ENCODE measurements at places on chromosomes 4 and X. TPM values are rescaled to one million over a fixed set of nuclear protein-coding genes. Genes with fewer than 3 reads are reported as not detected.
A peak's percentile ranks its signal among the peaks of the same experiment; 100 is the strongest.

GRCh38 chr4:123510221-123510620, 113.6 kb downstream of the SPRY1 start:
- no peaks in the 10 kb centered on the region for H3K27me3 ChIP-seq
- no peak overlapping the region for H3K4me3 ChIP-seq
- H3K27ac ChIP-seq = no peak overlapping the region
- peaks cover under 1% of the 10 kb centered on the region for H3K4me1 ChIP-seq
- H3K36me3 ChIP-seq = no peaks in the 10 kb centered on the region

DNA sequence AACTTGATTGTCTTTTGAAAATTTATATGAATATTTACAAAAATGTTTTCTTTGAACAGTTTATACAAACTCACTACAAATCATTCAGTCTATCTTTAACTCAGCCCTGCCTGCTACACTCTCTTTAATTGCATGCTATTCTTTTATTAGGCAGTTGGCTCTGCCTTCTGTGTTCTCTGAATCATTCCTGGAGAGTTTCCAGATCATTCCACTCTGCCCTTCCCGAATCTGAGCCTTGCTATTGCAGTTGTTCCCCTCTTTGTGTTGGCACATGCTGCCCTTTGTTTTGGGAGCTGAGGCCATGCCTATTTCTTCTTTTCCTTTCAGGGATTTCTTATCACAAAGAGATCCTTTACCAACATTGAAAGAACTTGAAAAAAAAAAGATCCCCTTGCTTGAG, 8.7 kb upstream of the TECRL start:
- no peak overlapping the region for H3K27ac ChIP-seq
- no peaks in the 10 kb centered on the region for H3K36me3 ChIP-seq
- no peaks in the 10 kb centered on the region for H3K4me1 ChIP-seq
- DNase-seq = no peak

DNA sequence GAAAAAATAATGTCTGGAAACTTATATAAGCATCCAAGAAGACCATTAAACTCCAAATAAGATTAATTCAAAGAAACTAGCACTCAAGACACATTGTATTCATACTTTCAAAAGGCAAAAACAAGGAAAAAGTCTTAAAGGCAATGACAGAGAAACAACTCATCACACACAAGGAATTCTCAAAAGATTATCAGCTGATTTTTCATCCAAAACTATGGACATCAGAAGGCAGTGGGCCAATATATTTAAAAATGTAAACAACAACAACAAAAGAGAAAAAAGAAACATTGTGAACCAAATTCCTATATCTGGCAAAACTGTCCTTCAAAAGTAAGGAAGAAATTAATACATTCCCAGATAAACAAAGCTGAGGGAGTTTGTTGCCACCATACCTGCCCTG, 711.4 kb upstream of the GALNTL6 start:
- H3K27ac ChIP-seq = no peak overlapping the region
- H3K27me3 ChIP-seq = no peaks in the 10 kb centered on the region
- DNase-seq = no peak
- H3K4me3 ChIP-seq = no peak overlapping the region

DNA sequence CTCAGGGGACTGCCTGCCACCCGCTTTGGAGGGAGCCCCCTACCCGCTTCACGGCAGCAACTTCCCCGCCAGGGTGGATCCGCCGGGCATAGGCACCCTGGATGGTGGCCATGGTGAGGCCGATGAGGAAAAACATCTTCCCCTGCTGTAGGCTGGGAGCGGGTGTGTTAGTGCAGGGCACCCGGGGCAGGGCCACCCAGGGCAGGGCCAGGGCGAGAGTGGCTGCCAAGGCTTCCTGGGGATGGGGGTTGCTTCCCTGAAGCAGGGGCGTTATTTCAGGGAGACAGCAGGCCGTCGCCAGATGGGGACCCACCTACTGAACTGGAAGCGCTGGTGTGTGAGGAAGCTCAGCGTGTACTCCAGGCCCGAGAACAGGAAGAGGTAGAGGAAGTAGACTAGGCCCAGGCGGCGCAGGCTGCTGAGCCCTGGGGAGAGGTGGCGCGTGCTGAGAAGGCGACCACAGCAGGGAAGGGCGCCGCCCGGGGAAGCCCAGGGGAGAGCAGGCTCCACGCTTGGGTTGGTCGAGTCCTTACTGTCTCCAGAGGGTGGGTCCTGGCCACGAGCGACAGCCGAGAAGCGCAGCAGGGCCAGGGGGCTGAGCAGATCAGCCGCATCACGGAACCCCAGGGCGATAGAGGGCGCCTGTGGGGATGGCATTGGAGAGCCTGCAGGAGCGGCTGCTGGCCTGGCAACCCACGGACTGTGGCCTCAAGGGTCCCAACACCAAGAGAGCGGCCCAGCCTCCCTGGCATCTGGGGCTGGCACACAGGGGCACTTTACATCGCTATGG, 31.5 kb downstream of the NOP14 start:
- peak overlapping the region; percentile 94 for H3K27ac ChIP-seq
- no peak overlapping the region for H3K4me3 ChIP-seq
- H3K36me3 ChIP-seq = peaks cover 54% of the 10 kb centered on the region

GRCh38 chr4:156884183-156884582, 87.4 kb downstream of the PDGFC start:
- H3K36me3 ChIP-seq = no peaks in the 10 kb centered on the region
- no peaks in the 10 kb centered on the region for H3K27me3 ChIP-seq
- H3K4me1 ChIP-seq = peaks cover 3% of the 10 kb centered on the region

- H3K36me3 ChIP-seq = no peaks in the 10 kb centered on the region
- DNase-seq = no peak
- no peak overlapping the region for H3K4me3 ChIP-seq
- peaks cover 31% of the 10 kb centered on the region for H3K4me1 ChIP-seq
Observed at GRCh38 chr4:53541577-53542206, 49.6 kb downstream of the LNX1 start.

DNA sequence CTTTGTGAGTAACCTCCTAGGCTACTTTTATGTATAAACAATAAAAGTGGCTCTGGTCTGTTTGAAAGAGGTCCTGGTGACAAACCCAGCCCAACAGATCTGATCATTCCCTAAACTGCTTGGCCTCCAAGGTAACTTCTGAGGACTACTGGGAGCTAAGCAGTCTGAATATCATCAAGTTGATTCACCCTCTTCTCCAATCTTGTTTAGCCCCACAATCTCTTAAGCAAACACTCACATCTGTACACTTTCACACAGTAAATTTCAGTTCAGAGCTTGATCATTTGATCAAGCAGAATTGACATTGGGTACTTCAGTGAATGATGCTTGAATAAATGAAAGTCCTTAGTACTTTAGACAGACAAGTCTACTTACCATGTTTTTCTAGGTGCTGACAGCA, 74.7 kb downstream of the HCCS start:
- H3K4me1 ChIP-seq = no peaks in the 10 kb centered on the region
- no peak overlapping the region for H3K4me3 ChIP-seq
- DNase-seq = no peak
- H3K27me3 ChIP-seq = no peaks in the 10 kb centered on the region
- H3K27ac ChIP-seq = no peak overlapping the region

- H3K36me3 ChIP-seq = no peaks in the 10 kb centered on the region
- H3K27ac ChIP-seq = no peak overlapping the region
- H3K27me3 ChIP-seq = no peaks in the 10 kb centered on the region
- H3K4me1 ChIP-seq = no peaks in the 10 kb centered on the region
Observed at GRCh38 chrX:111114806-111115205, 18.8 kb downstream of the PAK3 start.

- H3K27ac ChIP-seq = no peak overlapping the region
- H3K4me3 ChIP-seq = no peak overlapping the region
- H3K27me3 ChIP-seq = no peaks in the 10 kb centered on the region
- H3K36me3 ChIP-seq = no peaks in the 10 kb centered on the region
- H3K4me1 ChIP-seq = peaks cover 5% of the 10 kb centered on the region
Observed at GRCh38 chrX:87515836-87516235, 1.8 kb upstream of the KLHL4 start.

GRCh38 chr4:27928761-27929540, 1068.3 kb downstream of the STIM2 start:
- H3K4me3 ChIP-seq = no peak overlapping the region
- no peaks in the 10 kb centered on the region for H3K36me3 ChIP-seq
- no peak overlapping the region for H3K27ac ChIP-seq
- no peak for DNase-seq
- H3K4me1 ChIP-seq = no peaks in the 10 kb centered on the region

GRCh38 chr4:21697583-21697982, 251.0 kb downstream of the KCNIP4 start:
- no peak overlapping the region for H3K4me3 ChIP-seq
- no peak overlapping the region for H3K27ac ChIP-seq
- DNase-seq = no peak
- H3K36me3 ChIP-seq = no peaks in the 10 kb centered on the region
- H3K4me1 ChIP-seq = no peaks in the 10 kb centered on the region

DNA sequence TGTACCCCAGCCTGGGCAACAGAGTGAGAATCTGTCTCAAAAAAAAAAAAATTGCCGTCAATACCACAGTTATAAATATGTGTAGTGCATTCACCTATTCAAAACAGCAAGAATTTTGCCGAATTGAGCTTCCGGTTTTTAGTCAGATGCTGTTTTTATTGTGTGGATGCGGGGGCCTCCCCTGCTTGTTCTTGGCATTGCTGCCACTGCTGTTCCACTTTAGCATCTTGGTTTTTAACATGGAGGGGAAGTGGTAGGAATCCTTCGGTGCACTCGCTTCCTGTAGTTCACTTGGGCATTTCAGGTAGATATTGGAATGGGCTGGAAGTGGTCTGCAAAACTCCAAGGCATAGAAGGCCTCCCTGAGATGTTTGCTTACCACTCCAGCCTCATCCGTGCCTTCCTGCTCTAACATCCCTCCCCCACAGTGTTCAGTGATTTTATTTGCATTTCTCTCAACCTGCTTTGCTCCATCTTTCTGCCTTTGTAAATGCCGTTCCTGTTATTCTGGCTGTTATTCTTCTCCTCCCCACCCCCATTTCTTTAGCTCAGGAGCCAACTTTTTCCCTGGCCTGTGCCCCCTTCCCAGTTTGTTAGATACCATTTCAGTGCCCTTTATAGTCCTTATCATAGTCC, 25.5 kb downstream of the MOB1B start:
- H3K27me3 ChIP-seq = no peaks in the 10 kb centered on the region
- no peaks in the 10 kb centered on the region for H3K36me3 ChIP-seq
- no peak overlapping the region for H3K4me3 ChIP-seq
- no peaks in the 10 kb centered on the region for H3K4me1 ChIP-seq
- DNase-seq = peak; percentile 64
- H3K27ac ChIP-seq = no peak overlapping the region

DNA sequence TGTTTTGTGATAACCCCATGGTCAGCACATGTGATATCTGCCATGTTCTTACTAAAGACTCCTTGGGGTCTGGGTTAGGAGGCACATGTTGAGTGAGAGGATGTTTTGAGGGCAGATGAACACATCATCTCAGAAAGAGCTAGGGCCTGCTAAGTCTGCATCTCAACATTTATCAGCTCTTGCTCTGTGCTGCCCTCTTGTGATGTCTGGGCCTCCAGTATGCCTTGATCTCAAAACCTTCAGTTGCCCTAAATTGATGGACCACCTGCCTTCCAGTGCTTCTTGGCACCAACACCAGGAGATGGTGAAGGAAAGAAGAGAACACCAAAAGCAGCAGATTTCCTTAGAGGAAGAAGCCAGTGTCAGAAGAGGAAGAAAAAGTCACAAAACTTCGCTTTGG, 22.5 kb downstream of the MID1 start:
- H3K4me3 ChIP-seq = no peak overlapping the region
- peaks cover 16% of the 10 kb centered on the region for H3K4me1 ChIP-seq
- DNase-seq = no peak
- no peaks in the 10 kb centered on the region for H3K36me3 ChIP-seq
- H3K27me3 ChIP-seq = no peaks in the 10 kb centered on the region

DNA sequence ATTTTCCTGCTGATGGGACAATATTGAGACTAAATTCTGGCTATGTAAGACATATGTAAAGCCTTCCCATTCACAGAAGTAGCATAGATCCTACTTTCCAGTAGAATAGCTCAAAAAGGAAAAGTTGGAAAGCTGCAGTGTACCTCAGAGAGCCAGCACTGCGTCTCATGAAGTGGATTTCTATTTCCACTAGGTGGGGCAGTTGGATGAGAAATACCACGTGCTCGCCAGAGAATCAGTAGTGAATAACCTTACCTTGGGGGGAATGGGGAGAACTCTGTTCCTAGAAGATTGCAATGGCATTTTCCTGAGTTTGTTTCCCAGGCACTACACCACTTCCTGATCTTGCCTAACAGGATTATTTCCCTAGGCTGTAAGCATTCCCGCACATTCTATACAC, 907.1 kb downstream of the FSTL5 start:
- H3K36me3 ChIP-seq = no peaks in the 10 kb centered on the region
- no peak overlapping the region for H3K27ac ChIP-seq
- DNase-seq = no peak

DNA sequence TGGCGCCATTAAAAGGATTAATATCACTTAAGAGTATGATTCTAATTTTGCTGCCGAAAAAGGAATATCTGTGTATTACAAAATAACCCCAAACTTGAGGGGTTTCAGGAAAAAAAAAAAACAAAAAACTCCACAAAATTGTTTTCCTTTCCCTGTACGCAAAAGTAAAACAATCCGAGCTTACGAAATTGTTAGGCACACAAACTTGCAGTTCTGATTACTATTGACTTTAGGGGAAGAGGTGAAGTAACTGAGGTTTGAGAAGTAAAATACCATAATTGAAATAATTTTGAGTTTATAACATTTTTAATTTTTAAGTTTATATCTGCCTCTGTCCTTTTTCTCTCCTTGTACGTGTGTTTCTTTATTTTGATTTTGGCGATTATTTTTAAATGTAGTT, 64.8 kb downstream of the USP9X start:
- no peaks in the 10 kb centered on the region for H3K27me3 ChIP-seq
- peaks cover 86% of the 10 kb centered on the region for H3K36me3 ChIP-seq
- no peak overlapping the region for H3K27ac ChIP-seq

GRCh38 chr4:25399510-25399909, 22.4 kb downstream of the ANAPC4 start:
- H3K36me3 ChIP-seq = peaks cover 88% of the 10 kb centered on the region
- H3K27me3 ChIP-seq = no peaks in the 10 kb centered on the region
- H3K27ac ChIP-seq = no peak overlapping the region
- H3K4me1 ChIP-seq = no peaks in the 10 kb centered on the region

GRCh38 chr4:142095886-142096605, 459.7 kb downstream of the IL15 start:
- H3K27me3 ChIP-seq = no peaks in the 10 kb centered on the region
- no peaks in the 10 kb centered on the region for H3K36me3 ChIP-seq
- H3K4me1 ChIP-seq = no peaks in the 10 kb centered on the region
- DNase-seq = no peak

DNA sequence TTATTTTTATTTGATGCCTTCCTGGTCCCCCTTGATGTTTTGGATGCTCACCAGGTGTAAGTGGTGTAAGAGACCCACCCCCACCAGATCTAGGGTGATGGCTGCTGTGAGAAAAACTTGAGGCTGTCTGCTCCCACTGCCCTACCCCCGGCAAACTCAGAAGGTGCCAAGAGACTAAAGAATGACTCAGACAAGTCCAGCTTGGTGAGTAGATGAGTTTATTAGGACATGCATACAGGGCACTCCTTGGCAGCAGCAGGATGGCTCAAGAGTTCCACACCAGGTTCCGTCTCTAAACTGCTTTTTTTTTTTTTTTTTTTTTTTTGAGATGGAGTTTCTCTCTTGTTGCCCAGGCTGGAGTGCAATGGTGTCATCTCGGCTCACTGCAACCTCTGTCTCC, 84.0 kb upstream of the HPF1 start:
- no peaks in the 10 kb centered on the region for H3K27me3 ChIP-seq
- no peaks in the 10 kb centered on the region for H3K36me3 ChIP-seq
- no peaks in the 10 kb centered on the region for H3K4me1 ChIP-seq
- no peak overlapping the region for H3K4me3 ChIP-seq
- DNase-seq = no peak

- no peak overlapping the region for H3K4me3 ChIP-seq
- DNase-seq = no peak
- H3K4me1 ChIP-seq = peaks cover 5% of the 10 kb centered on the region
- no peaks in the 10 kb centered on the region for H3K27me3 ChIP-seq
- no peak overlapping the region for H3K27ac ChIP-seq
Observed at GRCh38 chrX:21907260-21907659, 33.2 kb upstream of the SMS start.

Gene ABCG2
- 2.2 TPM for total RNA-seq

Gene LRIT3
- total RNA-seq = 0.11 TPM

Gene GPR119
- total RNA-seq = not detected

Gene NSUN7
- total RNA-seq = 0.83 TPM

Data from esophagus muscularis mucosa (tissue), 4 donors.